ENCODE measurements at places on chromosomes 3 and 15.

DNA sequence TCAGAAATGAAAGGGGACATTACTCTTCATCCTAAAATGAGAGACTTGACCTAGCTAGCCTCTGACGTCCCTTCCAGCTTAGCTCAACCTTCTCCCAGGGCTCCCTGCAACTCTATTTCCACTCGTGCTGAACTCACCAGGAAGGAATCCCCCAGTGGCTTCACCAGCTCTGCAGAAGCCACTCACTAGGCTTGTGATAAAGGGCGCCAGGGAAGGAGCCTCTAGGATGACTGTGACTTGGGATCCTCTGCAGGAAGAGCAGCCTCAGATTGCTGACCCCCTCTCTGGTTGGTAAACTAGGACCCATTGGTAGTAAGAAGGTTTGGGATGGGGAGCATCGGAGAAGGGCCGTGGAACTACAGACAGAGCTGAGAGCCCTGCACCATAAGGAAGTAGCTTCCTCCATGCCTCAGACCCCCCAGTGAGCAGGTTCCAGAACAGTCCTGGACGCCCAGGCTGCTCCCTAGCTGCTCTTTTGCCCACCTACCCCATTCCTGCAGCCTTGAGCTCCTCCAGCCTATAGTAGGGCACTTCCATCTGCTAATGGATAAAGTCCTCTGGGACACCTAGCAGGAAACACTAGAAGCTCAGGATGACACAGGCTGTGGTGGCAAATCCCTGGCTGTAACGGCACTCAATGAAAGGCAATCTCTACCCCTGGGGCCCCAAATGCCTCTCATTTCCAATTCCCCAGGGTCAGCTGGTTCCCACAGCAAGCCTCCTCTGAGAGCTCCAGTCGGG is 26.0 kb downstream of the PLA2G4F start:
- H3K36me3 ChIP-seq, result no peaks in the 10 kb centered on the region
- H3K4me1 ChIP-seq, result peaks cover 6% of the 10 kb centered on the region
- DNase-seq, result peak; percentile 51
- no peaks in the 10 kb centered on the region for H3K27me3 ChIP-seq
- no peak overlapping the region for H3K4me3 ChIP-seq

- H3K27ac ChIP-seq, result no peak overlapping the region
- H3K4me3 ChIP-seq, result no peak overlapping the region
- no peak for DNase-seq
- no peaks in the 10 kb centered on the region for H3K36me3 ChIP-seq
- peaks cover 28% of the 10 kb centered on the region for H3K27me3 ChIP-seq
These were observed 164.7 kb upstream of the IQSEC1 start for GRCh38 chr3:13237776-13238490.

DNA sequence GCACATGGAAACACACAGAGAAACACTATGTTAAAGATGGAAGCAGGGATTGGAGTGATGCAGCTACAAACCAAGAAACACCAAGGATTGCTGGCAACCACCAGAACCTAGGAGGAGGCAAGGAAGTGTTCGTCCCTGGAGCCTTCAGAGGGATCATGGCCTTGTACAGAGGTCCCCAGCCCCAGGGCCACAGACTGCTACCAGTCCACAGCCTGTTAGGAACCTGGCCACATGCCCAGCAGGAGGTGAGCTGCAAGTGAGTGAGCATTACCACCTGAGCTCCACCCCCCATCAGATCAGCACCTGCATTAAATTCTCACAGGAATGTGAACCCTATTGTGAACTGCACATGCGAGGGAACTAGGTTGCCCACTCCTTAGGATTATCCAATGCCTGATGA is 505.7 kb upstream of the MDFIC2 start:
- no peak overlapping the region for H3K4me3 ChIP-seq
- no peaks in the 10 kb centered on the region for H3K36me3 ChIP-seq
- H3K27ac ChIP-seq, result no peak overlapping the region
- no peaks in the 10 kb centered on the region for H3K4me1 ChIP-seq
- no peaks in the 10 kb centered on the region for H3K27me3 ChIP-seq

DNA sequence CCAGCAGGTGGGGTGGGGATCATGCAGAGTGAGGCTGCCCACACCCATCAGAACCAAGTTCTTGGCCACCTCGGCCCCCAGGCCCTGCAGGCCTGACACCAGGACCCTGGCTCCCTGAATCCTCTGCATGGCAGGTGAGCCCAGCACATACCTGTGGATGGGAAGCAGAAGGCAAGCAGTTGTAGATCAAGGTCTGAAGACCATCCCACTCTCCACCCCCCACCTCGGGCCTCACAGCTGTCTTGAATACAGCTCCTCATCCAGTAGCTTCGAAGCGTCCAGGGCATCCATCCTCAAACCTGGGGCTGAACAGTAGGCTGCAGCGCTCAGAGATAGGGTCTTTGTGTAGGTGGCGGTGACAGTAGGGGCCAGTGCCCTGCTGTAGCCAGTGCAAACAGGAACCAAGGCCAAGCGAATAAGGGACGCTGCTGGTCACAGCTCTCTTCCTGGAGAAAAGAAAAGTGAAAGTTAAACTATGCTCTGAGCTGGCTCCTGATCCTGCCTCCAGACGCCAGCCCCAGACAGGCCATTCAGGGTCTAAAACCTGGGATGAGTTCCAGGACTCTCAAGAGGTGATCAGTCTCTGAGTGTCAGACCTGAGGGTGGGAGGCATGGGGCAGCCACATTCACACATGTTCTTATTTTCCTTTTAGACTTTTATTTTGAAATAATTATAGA is at the start of gene UBA7:
UBA7 (minus strand) TSS at position 457 of the 678 bp plus-strand sequence; CDS start at position 291, 166 bp downstream.
- no peaks in the 10 kb centered on the region for H3K27me3 ChIP-seq
- H3K36me3 ChIP-seq, result no peaks in the 10 kb centered on the region
- H3K4me1 ChIP-seq, result no peaks in the 10 kb centered on the region
- DNase-seq, result no peak
- H3K4me3 ChIP-seq, result no peak within 1 kb of the TSS

- H3K36me3 ChIP-seq, result no peaks in the 10 kb centered on the region
- H3K27me3 ChIP-seq, result no peaks in the 10 kb centered on the region
- DNase-seq, result peak; percentile 44
- H3K4me1 ChIP-seq, result no peaks in the 10 kb centered on the region
These were observed 106.6 kb downstream of the SSR3 start for GRCh38 chr3:156448300-156448699.

GRCh38 chr3:186286114-186286513 is 75.9 kb downstream of the DGKG start:
- no peak overlapping the region for H3K27ac ChIP-seq
- DNase-seq, result no peak
- H3K36me3 ChIP-seq, result no peaks in the 10 kb centered on the region
- no peaks in the 10 kb centered on the region for H3K4me1 ChIP-seq
- H3K4me3 ChIP-seq, result no peak overlapping the region

DNA sequence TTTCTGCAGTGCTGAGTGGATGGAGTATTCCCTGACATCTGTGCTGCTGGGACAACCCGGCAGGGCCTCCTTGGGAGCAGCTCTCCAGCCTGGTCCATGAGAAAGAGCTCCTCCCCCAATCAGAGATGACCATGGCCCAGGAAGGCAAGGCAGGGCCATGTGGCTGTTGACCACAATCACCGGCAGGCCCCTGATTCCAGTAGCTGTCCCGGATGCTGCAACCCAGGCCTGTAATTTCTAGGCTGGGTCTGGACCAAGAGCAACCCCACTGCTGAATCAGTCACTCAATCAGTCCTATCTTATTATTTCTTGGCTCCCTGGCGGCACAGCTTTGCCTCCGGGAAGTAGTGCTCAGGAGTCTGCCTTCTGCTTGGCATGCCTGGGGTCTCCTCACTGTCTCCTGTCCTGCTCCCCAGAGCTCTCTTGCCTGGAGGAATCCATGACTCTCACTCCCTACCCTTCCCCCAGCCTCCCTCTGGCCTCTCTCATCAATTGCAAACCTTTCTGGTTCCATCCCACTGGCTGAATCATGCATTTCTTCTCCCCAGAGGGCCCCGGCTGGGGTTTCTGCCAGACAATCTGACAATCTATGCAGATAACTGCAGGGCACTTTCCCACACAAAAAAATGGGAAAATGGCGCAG is 32.6 kb upstream of the ITGA11 start:
- no peaks in the 10 kb centered on the region for H3K36me3 ChIP-seq
- no peak overlapping the region for H3K27ac ChIP-seq
- H3K4me1 ChIP-seq, result no peaks in the 10 kb centered on the region
- peaks cover 7% of the 10 kb centered on the region for H3K27me3 ChIP-seq
- DNase-seq, result no peak

All from SJCRH30 (cell line).